Brain (organoid and tissue), 16 donors: ENCODE measurements at places on chromosomes 4 and X.

DNA sequence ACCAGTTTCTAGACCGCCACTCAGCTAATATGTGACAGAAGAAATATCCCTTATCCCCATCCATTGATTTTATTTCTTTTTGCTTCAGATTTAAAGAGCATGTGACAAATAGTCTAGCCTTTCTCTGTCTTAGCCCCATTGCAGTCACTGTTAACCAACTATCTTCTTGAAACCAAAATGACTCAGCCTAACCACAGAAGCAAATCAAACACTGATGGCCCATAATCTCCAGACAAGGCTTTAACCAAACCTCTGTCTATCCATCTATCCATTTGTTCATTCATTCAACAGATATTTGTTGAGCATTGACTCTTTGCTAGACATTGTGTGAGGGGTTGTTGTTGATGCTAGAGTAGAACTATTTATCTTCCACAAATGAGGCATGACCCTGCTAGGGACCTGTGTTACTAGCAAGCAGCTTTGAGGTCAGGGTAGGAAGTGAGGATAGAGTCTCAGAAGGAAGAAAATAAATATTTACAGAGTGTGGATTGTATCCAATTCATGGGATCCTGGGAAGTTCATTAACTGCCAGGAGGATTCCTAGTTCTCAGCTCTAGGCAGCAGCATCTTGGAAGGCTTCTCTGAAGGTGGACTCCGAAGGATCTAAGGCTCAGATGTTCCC lies 22.5 kb downstream of the HNRNPH2 start:
- DNase-seq, result no peak

- DNase-seq, result no peak
Measured at GRCh38 chrX:9390121-9390520, 74.7 kb upstream of the TBL1X start.

DNA sequence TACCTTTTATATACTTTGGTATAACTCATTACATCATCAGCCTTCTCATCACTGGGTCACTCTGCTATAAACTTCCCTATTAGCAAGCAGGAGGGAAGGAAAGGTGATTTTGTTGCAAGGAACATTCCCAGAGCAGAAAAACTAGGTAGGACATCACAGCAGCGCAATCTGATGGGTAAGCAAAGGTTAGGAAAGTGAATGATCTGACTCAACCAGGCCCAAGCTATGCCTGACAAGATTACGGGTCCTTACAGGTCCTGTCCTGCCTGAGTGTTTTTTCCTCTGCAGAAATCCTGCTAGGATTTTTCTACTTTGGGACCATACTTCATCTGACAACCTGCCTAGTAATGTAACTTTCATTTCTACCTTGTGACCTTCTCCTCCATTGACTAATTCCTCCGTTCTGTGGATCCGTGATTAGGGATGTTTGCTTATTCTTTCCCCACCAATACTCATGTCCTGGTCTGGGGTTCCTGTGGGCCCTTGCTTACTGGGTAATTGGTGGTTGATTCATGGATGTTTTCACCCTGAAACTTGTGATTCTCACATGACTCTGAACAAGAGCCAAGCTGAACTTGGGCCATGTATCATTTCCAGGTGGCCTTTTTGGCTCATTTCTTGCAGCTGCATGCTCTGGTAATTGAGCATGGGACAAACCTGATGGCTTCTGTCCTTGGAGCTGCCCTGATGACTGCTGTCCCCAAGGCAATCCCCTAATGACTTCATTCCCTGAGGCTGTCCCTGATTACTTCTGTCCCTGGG lies 111.9 kb upstream of the KIT start:
- no peak for DNase-seq

GRCh38 chr4:87188048-87188447 lies 32.4 kb downstream of the KLHL8 start:
- no peak for DNase-seq

DNA sequence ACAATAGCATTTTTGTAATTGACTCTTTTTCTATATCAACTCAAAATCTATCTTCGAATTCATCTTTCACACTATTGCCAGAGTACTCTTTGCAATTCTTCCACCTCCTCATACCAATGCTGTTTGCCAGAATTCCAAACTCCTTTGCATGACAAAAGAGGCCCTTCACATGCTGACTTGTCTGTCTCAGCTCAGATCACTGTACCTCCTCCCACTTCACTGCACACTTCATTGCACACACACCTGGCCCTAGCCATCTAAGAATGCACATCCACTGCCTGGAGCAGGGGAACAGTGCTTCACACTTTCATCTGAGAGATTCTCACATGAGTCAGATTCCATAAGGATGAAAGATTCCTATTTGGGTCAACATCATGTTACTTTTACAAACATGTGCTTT lies 56.5 kb downstream of the PRDM5 start:
- DNase-seq, result peak; percentile 7

DNA sequence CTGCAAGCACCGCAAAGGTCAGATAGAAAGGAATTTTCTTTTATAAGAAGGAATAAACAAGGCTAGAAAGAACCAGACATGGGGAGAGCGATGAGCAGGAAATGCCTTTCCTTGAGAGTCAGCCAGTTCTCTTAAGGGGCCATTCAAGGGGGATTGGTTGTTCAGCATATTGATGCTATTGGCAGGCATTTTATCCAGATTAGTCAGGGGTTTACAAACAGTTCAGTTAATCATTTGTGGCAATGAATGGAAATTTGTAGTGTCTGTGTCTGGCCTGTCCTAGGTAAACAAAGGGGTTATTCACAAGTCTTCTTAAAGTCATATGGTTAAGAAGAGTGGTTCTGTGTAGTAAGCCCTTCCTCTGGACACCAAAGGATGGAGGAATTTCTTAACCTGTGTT lies 184.7 kb upstream of the FRMPD4 start:
- DNase-seq, result no peak

DNA sequence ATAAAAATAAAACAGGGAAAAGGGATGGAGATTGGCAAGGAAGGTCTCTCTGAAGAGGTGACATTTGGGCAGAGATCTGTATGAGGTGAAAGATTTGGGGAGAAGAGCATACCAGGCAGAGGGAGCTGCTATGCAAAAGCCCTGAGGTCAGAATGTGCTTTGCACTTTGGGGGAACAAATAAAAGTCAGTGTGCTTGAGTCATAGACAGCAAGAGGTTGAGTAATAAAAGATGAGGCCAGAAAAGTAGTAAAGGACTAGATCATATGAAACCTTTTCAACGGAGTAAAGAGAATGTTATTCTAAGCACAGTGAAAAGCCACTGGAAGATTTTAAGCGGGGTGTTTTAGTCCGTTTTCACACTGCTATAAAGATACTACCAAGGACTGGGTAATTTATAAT lies 76.5 kb upstream of the TEX13A start:
- no peak for DNase-seq

- peak; percentile 72 for DNase-seq
Measured at GRCh38 chr4:40897557-40898203, 147.9 kb downstream of the NSUN7 start.

DNA sequence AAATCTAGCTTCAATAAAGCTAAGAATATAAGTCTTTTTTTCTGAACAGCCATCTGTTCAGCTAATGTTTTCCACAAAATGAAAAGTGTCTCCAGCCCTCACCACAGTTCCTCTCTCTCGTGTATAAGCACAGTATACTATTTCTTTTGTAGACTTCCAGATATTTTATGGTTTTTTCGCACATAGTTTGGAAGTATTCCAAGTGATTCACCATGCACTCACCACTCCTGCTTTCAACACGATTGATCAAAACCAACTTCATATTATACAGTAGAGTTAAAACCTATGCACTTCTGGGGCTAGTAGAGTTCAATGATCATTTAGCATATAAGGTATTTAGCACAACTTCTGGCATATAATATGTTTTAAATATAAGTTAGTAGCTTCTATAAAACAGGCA lies 105.8 kb upstream of the DCAF12L1 start:
- no peak for DNase-seq
